ENCODE measurements at places on chromosomes 1 and 21.

- DNase-seq = no peak
Measured at GRCh38 chr1:203305809-203306088, 430 bp downstream of the BTG2 start.

DNA sequence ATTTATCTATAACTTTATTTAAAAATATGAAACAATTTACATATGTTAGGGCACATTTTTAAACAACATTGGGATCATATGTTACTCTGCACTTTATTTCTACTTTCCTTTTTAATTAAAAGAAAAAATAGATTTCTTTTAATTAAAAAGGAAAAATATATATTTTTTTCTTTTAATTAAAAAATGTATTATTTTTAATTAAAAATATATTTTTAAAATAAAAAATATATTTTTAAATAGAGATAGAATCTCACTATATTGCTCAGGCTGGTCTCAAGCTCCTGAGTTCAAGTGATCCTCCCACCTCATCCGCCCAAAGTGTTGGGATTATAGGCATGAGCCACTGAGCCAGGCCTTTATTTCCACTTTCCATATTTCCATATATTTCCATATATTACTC lies 36.7 kb downstream of the WARS2 start:
- DNase-seq = no peak

DNA sequence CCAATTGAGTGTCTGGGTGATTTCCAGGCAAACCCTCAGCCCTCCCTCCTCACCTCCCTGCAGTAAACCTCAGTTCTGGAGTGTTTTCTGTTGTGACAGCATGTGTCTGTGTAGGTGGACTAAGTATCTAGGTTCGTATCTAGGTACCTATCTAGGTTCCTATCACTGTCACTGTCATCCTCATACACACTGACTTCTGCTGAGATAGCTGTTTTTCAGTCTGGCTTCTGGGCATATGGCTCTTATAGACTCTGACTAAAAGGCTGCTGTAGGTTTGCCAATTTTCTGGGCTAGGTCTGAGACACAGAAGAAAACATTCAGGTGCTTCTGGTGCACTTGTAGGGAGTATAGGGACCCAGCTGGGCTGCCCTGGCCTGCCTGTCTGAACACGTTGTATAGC lies 8.1 kb upstream of the TRIM67 start:
- DNase-seq = no peak

DNA sequence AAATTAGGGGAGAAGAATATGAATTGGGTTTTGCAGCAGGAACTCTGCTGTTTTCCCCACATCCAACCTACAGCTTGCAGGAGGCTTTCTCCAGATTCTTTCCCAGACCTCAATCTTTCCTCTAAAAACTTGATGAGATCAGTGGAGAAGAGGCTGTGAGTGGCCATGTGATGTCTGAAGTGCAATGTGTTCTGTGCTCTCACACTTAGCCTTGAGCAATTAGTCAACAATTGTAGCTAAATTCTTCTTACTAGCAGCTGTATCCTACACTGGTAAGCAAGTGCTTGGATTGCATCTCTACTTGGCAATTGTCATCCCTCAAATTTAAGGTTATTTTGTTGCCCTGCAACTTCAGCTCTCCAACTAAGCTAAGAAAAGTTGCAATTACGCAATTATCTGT lies 807.3 kb upstream of the RGS18 start:
- no peak for DNase-seq

DNA sequence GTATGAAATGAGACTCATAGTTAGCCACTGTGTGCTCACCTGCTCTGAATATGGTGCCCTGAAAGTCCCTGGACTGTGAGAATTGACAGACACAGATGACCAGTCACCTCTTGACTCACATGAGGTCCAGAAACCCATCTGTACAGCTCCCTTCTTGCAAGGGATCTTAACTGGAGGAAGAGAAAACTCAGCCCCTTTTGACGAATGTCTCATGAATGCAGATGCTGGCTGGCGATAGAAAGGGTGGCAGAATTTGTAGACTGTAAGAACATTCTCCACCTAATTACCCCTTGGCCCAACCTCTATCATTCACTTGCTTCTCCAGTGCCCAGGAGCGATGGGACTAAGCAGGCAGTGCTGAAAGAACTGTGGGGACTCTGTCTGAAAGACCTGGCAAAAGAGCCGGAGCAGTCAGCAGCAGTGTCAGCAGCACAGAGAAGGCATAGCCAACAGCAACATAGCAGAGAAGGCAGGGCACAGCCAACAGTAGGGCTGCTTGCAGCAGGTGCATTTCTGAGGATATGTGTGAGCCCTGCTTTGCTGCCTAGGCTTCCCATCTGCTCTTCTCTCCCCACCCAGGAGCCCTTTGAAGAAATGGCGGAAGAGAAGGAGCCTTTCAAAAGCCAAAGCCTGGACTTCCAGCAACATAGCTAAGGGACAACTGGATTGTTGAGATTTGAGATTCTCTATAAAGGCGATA lies 25.8 kb upstream of the IFNGR2 start:
- no peak for DNase-seq

DNA sequence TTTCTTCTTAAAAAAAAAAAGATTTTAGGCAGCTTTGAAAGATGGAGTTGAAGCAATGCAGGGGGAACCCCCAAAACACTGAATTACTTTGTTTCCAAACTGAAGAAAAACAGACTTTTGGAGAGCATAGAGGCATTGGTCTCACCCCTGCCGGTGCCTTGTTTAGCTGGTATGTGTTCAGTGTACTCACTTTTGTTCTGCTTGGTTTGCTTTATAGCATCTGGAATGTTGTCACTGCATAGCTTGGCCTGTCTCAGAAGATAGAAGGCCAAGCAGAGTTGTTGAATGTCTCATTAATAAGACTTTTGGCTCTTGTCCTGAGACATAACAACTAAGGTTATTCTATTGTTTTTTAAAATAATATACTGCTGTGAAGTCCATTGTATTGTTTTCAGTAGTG lies 6.9 kb downstream of the THRAP3 start:
- no peak for DNase-seq

- no peak for DNase-seq
Measured at GRCh38 chr1:41397753-41398330, 36.6 kb downstream of the FOXO6 start.

DNA sequence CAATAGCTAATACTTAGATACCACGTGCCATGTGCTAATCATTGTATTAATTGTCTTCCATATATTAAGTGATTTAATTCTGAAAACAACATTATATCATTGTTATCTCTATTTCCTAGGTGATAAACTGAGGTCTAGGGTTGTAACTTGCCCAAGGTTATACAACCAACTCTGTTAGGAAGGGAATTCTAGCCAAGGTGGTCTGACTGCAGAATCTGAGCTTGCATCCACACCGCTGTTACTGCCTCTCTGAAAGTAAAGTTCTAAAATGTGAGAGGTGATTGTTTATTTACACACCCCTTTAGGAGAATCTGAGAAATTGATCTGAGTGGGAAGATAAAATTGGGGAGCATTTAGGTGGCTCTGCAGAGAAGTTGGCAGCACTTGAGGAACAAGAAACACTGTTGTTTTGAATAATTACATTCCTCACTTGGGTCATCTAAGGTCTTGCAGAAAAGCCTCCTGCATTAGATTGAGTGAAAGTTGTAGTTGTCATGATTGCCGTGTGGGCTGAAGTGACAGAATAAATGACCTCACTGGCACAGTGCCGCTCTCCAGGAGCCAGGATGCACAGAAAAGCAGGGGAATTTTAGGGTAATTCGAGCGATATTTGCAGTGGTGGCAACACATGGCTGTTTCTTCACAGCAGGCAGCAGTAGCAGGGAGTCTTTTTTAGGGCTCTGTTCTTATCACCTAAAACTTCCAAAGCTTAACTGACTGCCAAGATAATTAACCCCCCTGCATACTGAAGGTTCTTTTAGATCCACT lies 121.7 kb downstream of the ADGRL4 start:
- no peak for DNase-seq

DNA sequence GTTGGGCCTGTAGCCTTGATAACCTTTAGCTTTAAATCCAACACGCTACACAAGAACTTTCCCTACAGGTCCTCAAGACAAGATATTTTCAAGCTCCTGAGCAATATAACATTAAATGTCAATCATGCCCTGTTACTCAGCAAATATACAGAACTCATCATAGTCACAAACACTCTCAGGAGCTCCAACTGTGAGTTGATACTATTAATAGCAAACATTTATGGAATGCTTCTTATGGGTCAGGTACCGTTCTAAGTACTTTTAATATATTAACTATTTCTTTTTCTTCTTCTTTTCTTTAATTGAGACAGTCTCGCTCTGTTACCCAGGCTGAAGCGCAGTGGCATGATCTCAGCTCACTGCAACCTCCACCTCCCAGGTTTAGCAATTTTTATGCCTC lies 10.1 kb downstream of the EYA3 start:
- no peak for DNase-seq

DNA sequence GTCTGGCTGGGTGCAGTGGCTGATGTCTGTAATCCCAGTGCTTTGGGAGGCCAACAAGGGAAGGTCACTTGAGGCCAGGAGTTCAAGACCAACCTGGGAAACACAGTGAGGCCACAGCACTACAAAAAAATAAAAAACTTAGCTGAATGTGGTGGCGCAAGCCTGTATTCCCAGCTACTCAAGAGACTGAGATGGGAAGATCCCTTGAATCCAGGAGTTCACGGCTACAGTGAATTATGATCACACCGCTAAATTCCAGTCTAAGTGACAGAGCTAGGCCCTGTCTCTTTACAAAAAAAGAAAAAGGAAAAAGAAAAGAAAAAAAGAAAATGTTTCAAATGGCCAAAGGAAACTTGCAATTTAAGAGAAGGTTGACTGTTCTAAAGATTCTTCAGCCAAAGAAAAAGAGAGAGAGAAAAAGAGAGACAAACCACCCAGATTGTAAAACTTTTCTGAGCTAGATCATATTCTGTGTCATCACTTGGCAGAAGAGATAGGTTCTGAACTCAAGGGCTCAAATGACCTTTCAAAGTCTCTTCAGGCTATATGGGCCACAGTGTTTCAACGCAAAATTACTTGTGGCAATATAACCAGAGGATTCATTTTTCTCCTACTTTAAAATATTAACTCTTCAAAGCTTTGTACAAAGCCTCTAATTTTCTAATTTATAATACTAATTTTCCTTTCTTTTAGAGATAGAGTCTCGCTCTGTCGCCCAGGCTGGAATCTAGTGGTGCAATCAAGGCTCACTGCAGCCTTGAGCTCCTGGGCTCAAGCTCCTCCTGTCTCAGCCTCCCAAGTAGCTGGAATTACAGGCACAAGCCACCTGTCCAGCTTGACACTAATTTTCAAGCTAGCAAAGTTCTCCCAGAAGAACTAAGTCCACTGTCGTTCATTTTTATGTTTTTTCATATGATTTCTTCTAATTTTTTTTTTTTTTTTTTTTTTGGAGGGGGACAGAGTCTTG lies 20.5 kb downstream of the ARID4B start:
- DNase-seq = no peak

DNA sequence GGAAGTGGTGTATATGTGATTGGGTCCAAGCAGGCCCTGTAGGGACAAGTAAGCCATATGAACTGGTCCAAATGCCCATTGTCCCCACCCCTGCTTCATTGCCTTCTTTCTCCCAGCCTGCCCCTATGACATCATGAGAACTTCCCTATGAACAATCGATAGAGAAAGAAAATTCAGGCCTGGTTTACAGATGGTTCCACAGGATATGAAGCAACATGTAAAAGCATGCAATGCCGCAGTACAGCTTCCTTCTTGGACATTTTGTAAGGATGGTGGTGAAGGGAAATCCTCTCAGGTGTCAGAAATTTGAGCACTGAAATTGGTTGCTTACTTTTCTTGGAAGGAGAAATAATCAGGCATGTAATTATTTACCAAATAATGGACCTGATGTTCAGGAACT lies 581.7 kb downstream of the MRPL39 start:
- no peak for DNase-seq

DNA sequence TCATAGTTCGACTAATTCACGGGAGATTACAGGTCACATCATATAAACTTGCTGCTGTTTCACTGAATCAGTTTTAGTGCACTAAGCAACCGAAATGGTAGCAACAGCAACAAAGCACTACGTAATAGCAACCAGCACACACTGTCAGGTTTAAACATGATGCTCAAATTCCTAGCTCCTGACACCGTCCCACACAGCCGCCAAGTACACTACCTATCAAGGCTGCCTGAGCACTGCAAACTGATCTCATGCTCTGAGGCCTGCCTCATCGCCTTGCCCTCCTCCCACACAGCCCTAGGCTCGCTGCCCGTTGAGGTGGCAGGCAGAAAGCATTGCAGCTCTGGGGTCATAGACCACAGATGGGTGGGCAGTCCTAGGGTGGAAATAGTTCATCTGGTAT lies 12.4 kb downstream of the LAMC2 start:
- no peak for DNase-seq

GRCh38 chr1:218135371-218135770 lies 149.7 kb upstream of the RRP15 start:
- DNase-seq = no peak

GRCh38 chr21:36188937-36189336 lies 32.3 kb downstream of the DOP1B start:
- DNase-seq = no peak

DNA sequence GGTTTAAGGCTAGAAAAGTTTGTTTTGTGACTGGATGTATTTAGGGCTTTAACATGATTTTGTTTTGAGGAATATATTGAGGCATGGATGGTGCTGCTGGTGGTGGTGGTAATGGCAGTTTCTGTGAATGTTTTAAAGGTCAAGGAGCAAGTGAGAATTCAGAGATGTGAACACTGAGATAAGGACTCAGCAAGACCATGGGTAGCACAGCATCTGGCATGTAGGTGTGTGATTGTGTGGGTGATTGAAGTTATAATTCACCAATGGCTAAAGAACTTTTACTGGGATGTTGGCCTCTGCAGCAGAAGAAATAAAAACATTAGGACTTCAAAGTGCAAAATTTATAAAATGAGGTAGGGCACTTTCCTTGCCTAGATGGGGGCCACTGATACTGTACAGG lies 65.9 kb downstream of the MACF1 start:
- no peak for DNase-seq

- no peak for DNase-seq
Measured at GRCh38 chr1:208528578-208529240, 284.5 kb upstream of the PLXNA2 start.

GRCh38 chr1:2783435-2784397 lies 17.8 kb downstream of the TTC34 start:
- DNase-seq = no peak

- DNase-seq = no peak
Measured at GRCh38 chr1:959731-960362, 537 bp upstream of the KLHL17 start.
